ENCODE measurements at places on chromosomes 5 and 9.

GRCh38 chr5:9785751-9786150 lies 155.6 kb upstream of the TAS2R1 start:
- DNase-seq: no peak

GRCh38 chr5:144582066-144582465 lies 411.4 kb downstream of the KCTD16 start:
- no peak for DNase-seq

DNA sequence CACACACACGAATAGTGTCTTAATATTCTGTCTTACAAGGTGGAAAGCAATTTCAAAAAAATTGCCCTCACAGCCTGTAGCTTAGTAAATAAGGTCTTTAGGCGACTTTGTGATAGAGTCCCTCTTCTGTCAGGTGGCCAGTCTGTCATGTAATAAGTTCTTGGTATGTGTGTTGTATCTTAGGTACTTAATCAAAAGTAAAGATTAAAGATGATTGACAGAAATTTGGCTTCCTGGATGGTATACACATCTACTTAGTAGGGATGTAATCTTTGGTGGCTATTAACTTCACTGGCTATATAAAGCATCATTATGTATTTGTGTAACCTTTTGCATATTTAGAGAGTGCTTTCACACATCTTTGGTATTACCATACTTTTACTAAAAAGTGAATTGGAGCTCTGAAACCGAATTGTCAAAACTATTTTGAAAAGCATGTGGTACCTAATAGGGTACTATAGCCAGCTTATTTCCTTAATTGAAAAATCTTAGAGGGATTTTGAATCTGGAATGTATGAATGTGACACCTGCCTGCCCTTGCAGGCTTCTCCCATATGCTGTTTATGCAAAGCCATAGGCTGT lies 3.4 kb downstream of the G3BP1 start:
- DNase-seq: no peak

GRCh38 chr9:132381966-132382541 lies 24.6 kb downstream of the TTF1 start:
- no peak for DNase-seq

- no peak for DNase-seq
Measured at GRCh38 chr9:18863791-18864190, 169.2 kb downstream of the SAXO1 start.

DNA sequence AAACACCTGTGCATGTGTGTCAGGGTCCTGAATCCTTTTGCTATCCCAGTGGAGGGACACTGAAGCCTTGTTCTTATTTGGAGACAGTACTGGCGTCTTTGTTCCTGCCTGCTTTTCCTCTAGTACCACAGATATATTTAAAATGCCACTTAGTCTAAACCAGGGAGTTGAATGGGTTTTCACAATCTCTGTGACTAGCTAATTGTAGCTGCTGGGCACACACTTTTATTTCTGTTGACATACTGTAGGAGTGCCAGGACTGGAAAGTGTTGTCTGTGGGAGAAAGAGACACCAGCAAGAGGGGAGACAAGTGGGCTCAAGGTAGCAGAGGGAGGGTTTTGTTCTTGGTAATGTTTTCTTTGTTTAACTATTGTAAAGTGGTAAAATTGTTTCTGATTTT lies 174.0 kb upstream of the SV2C start:
- no peak for DNase-seq

GRCh38 chr5:179264783-179265513 lies 80.3 kb downstream of the ADAMTS2 start:
- DNase-seq: no peak

GRCh38 chr5:157362012-157362411 lies 96.1 kb downstream of the CYFIP2 start:
- no peak for DNase-seq

- DNase-seq: no peak
Measured at GRCh38 chr5:52334367-52334766, 453.3 kb upstream of the ITGA1 start.

DNA sequence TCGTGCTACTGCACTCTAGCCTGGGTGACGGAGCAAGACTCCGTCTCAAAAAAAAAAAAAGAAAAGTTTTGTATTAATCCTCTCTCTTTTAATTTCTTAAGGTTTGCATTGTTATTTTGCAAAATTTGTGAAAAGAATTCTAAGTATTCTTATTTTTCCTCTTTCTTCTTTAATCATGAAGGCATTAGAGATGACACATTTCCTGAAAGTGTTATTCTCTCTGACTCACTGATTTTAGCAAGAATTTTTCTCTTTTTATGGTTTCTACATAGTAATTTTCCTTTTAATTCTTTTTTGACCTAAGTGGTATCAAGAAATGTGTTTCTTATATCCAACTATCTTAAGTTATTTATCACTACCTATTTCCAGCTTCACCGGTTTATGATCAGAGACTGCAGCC lies 78.0 kb downstream of the NSUN2 start:
- DNase-seq: no peak

GRCh38 chr5:181261320-181262049 lies 542 bp upstream of the TRIM52 start:
- no peak for DNase-seq

DNA sequence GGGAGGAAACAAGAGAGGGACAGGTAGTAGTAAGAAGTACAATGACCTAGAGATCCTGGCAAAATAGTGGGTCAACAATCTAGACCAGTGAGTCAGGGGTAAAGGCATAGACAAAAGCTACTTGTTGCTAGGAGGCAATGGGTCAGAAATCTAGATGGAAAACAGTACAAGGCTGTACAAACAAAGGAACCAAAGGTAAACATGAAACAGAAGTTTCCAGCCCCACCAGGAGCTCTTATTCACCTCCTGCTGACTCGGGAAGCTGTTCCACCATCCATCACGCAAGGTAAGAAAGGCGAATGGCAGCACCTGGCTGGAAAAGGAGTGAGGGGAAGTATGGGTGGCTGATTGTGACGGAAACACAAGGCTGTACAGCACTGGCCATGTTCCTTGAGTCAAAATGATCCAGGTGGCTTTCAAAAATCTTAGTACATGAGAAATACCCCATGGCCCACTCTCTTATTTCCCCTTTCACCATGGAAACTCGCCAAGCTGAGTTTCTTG lies 70.5 kb upstream of the RAI14 start:
- DNase-seq: no peak

DNA sequence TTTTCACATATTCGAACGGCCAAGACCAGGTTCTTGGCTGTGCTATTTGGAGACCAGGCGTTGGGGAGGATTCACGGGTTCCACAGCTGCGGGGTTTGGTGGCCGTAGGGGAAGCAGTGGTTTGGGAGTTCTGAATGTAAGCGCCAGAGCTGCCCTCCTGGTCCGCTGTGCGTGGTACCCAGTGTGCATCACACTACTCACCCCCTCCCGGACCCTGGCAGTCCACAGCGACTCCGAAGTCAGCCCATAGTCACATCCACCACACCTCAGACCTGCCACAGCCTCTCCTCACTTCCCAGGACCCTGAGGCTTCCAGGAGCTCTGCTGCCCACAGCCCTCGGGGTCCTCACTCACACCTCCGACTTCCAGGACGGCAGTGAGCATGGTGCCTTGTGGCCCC lies 26.8 kb downstream of the AMBP start:
- no peak for DNase-seq

DNA sequence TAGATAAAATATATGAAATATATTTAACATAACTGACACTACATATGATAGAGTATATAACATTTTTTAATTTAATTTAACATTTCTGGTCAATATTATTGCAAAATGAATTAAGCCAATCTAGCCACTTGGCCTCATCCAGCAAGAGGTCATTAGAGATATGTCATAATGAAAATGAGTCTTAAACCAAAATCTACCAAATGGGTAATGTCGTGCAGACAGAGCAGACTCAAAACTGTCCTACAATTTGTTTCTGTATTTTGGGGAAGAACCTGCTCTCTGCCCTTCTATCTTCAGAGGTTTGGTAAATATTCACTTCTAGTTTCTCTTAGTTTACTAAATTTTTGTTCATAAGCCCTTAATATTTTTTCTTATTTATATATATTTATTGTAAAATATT lies 61.4 kb downstream of the ARHGEF28 start:
- DNase-seq: no peak

- DNase-seq: no peak
Measured at GRCh38 chr9:97440160-97440559, 28.3 kb downstream of the TDRD7 start.

- no peak for DNase-seq
Measured at GRCh38 chr5:88867638-88868037, 15.3 kb downstream of the MEF2C start.

- DNase-seq: no peak
Measured at GRCh38 chr9:126420135-126420534, 93.5 kb downstream of the MVB12B start.

DNA sequence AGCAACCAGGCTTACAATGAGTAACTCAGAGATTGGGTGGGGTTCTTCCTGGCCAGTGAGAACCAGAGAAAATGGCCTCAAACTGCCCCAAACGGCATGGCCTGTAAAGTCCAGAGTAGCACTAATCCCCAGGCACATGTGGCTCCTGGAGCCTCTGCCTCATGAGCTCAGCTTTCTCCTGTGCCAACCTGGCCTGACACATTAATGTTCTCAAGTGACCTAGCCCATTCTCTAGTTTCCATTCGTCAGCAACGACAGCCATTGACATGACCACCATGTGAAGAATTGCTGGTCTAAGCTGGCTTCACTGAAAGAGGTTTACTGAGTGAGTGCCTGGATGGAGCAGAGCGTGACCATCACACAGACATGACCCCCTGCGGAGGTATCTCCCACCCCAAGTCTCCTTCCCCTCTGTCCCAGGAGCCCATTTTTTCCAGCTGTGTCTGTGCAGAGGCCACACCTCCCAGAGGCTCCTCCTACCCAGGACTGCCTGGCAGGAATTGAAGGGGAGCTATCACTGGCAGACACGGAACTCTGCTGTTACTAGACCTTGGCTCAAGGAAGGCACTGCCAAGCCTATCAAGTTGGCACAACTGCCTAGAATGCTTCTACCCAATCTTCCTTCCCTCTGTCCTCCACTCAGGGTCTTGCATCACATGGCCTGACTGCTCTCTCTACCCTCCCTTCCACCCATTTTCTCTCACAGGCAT lies 59.0 kb upstream of the BOD1 start:
- DNase-seq: no peak

DNA sequence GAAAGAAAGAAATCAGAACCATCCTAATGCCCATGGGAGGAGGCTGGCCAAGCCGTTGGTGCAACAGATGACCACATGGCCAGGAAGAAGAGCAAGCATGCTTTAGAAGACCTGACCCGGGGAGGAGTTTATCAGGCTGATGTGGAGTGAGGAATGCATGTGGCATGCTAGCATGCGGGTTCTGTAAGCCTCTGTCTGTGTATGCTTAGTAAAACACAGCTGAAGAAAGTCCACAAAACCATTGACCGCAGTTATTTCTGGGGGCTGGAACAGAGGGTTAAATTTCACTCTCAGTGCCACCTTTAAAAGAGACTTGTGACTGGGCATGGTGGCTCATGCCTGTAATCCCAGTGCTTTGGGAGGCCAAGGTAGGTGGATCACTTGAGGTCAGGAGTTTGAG lies 19.1 kb downstream of the GFI1B start:
- peak; percentile 14 for DNase-seq

DNA sequence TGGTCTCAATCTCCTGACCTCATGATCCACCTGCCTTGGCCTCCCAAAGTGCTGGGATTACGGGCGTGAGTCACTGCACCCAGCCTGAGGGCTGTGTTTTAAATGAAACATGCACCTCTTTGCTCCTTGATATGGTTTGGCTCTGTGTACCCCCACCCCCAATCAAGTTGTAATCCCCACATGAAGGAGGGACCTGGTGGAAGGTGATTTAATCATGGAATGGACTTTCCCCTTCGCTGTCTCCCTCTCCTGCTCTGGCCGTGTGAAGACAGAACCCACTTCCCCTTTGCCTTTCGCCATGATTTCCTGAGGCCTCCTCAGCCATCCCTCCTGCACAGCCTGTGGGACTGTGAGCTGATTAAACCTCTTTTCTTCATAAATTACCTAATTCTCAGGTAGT lies 12.5 kb upstream of the NOTCH1 start:
- DNase-seq: no peak

- no peak for DNase-seq
Measured at GRCh38 chr9:93116072-93116961, 17.7 kb downstream of the NINJ1 start.

DNA sequence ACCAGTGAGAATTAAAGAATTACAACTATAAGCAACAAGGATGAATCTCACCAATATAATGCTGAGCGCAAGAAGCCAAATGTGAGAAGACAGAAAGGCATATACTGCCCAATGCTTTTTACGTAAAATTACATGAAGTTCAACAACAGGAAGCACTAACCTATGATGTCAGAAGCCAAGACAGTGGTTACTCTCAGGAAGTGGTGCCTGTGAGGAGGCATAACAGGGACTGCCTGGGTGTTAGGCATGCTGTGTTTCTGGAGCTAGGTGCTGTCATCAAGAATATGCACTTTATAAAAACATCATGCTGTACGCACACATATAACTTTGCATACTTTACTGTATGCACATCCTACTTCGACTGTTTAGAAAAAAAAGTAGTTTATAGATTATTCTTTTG lies 30.1 kb downstream of the FRMD3 start:
- no peak for DNase-seq

- DNase-seq: no peak
Measured at GRCh38 chr9:76521244-76521681, 62.3 kb downstream of the GCNT1 start.

GRCh38 chr5:175658299-175659145 lies 651 bp downstream of the HRH2 start:
- DNase-seq: no peak

GRCh38 chr5:88746438-88746882 lies 136.5 kb downstream of the MEF2C start:
- no peak for DNase-seq

- DNase-seq: no peak
Measured at GRCh38 chr9:138051586-138052321, 174.2 kb downstream of the CACNA1B start.

DNA sequence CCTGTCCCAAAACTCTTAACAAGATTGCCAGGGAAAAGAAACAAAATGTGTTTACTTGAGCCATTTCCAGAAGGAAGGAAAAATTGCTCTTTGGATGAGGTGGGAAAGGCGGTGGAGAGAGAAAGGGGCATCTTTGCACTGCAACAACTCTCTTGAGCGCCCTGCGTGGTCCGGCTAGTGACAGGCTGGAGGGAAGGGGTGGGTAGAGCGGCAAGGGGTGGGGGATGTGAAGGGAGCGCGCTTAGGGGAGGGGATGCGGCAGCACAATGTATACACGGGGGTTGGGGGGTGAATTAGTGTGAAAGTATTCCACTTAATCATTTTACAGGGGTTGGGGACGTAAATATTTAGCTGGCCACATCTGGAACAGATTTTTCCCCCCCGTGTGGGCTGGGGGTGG lies 1.3 kb downstream of the FGF10 start:
- no peak for DNase-seq

DNA sequence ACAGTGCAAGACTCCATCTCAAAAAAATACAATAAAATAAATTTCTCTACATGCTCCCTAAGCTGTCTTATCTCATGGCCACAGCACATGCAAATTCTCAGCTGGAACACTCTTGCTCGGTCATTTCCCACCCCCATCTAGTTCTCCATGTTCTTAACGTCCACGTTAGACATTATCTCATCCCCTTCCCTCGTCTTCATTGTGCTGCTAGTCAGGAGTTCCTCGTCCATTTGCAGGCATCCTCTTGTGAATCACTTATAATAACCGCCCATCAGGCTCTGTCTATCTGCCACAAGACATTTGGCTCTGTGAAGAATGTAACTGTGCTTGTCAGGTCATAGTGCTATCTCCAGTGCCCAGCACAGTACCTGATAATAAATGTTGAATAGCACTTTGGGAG lies 32.9 kb upstream of the GOLGA1 start:
- no peak for DNase-seq

GRCh38 chr5:56059854-56060253 lies 65.1 kb upstream of the IL6ST start:
- no peak for DNase-seq
